ENCODE measurements at places on chromosomes 1 and 21. TPM values are rescaled to one million over a fixed set of nuclear protein-coding genes. Genes with fewer than 3 reads are reported as not detected.

- H3K4me1 ChIP-seq: peaks cover 34% of the 10 kb centered on the region
- no peak for DNase-seq
- H3K27ac ChIP-seq: no peak overlapping the region
- H3K36me3 ChIP-seq: peaks cover 5% of the 10 kb centered on the region
Measured at GRCh38 chr21:33067043-33067442, 2.9 kb upstream of the OLIG1 start.

- H3K27ac ChIP-seq: peak overlapping the region; percentile 33
- H3K36me3 ChIP-seq: peaks cover 4% of the 10 kb centered on the region
- no peak overlapping the region for H3K4me3 ChIP-seq
Measured at GRCh38 chr1:208988811-208989222, 594.7 kb upstream of the CAMK1G start.

The TCHH gene
- total RNA-seq: 0.38 TPM

DNA sequence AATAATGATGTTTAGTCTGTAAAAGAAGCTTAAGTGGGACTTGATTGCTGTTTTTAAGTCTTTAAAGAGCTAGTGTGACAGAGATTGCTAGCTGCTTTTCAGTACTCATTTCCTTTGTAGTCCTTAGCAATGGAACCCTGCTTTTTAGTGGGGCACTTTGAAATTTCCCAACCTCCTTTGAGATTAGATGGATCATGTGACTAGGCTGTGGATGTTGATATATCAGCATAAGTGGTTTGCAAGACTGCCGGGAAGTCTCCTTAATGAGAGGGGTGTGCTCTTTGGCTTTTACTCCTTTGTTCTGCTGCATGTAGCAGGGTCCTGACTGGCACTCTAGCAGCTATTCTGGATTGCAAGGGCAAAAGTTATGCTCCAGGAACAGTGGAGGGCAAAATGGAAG, 11.2 kb upstream of the RCOR3 start:
- H3K4me3 ChIP-seq: no peak overlapping the region
- no peak overlapping the region for H3K27ac ChIP-seq
- H3K27me3 ChIP-seq: no peaks in the 10 kb centered on the region
- no peak for DNase-seq

The TNFAIP8L2 gene
- total RNA-seq: 1.6 TPM

All from endothelial cell (in vitro differentiated cells).